ENCODE measurements at places on chromosomes 2 and 18.

- DNase-seq: no peak
Measured at GRCh38 chr2:134269972-134270735, 16.3 kb downstream of the MGAT5 start.

DNA sequence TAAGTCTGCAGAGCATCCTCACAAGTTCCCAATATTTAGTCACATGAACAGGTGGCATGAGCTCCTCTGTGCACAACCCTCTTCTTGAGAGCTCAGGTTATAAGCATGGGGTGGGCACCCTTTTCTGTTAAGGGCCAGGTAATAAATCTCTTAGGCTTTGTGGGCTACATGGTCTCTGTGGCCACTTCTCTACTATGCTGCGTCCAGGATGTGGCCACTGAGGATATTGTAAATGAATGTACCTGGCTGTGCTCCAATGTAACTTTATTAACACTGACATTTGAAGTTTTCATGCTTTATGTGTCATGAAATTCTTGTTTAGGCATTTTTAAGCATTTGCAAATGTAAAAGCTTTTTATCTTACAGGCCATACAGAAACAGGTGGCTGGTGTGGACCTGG is 116.8 kb upstream of the ST6GAL2 start:
- no peak for DNase-seq

DNA sequence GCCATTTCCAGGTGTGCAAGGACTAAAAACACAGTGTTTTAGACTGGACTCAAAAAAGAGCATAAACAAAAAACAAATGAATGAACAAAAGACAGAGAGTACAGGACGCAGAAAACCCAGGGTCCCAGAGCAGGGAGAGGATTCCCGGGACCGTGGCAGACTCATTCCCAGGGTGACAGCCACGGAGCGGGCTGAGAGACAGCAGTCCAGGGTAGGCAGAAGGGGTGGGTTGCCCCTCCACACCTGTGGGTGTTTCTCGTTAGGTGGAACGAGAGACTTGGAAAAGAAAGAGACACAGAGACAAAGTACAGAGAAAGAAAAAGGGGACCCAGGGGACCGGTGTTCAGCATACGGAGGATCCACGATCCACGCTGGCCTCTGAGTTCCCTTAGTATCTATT is 273.4 kb downstream of the EIPR1 start:
- no peak for DNase-seq

- DNase-seq: no peak
Measured at GRCh38 chr2:181902625-181903024, 11.1 kb downstream of the ITPRID2 start.

- no peak for DNase-seq
Measured at GRCh38 chr2:64014628-64015027, 4.6 kb downstream of the VPS54 start.

GRCh38 chr2:196224756-196225155 is 53.4 kb upstream of the STK17B start:
- DNase-seq: no peak

Data from hematopoietic multipotent progenitor cell (in vitro differentiated cells).